Activated gamma-delta T cell treated with anti-CD3 and anti-CD28 coated beads, Interleukin-2, amount 50 U/mL, for 16 hours (primary cell): ENCODE measurements at places on chromosomes 1 and 21.

DNA sequence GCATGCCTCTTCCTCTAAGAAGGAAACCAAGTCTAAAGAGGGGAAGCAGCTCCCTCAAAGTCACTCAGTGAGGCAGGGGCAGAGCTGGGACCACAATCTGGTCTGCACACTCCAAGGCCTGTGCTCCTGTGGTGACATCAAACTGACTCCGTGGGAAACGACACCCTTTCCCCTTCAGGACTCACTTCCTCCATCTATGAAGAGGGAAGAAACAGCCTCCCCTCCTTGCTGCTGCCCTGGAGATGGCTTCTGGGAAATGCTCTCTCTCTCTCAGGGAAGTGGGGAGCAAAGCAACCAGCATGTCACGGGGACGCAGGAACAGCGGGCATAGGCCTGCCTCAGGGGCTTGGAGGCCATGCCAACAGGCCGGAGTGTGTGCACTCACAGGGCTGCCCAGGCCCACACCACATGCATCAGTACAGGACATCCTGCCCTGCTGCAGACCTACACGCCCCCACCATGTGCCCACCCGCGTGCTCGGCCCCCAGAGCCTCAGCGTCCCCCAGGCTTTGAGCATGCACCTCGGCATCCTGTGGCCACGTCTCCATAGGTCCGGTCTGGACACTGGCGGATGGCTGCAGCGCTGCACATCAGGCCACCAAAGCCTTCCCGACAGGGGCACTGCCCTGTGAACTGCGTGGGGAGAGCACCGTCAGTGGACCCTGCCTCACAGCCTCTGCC is 25.7 kb downstream of the LAMB3 start:
- no peak for DNase-seq

GRCh38 chr1:111756124-111756513 is 418 bp downstream of the DDX20 start:
- DNase-seq = no peak

DNA sequence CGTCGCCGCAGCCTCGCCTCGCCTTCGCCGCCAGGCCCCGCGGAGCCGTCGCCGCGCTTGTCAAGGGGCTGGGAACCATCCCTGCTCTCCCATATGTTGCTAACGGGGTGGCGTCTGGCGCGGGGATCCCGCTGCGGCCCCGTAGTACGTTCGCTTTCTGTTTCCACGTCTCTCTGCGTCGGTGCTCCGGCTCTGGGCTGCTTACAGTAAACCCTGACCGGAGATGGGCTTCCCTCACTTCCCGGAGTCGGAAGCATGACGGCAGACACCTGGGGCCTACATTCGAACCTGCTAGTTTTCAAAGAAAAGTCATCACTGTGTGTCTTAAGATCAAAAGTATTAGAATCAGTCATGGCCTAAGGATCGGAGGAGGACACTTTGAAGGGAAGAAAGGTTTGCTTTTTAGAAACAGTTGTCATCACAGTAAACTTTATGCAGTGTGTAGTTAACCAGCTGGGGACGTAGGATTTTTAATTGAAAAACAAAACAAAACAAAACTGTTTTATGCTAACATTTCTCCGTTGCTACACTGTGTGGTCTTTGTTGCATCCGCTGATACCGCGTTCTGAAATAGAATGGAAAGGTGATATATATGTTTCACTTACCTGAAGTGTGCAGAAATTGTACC is 69.0 kb downstream of the SLC35A3 start:
- DNase-seq = peak; percentile 43

DNA sequence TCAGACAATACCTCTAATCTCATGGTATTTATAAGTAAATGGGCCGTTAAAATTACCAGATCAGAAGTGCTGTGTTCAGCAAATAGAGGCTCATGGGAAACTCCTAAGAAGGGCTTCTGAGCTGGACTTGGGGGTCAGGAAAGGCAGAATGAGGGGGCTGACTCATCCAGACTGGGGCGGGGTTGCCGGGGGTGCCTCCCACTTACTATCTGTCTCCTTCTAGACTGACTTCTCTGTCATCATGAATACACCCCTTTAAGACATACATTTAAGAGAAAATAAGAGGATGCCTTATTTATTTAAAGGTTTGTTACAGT is 96.0 kb upstream of the ERRFI1 start:
- DNase-seq = no peak

- no peak for DNase-seq
Measured at GRCh38 chr1:24728982-24729381, 16.3 kb upstream of the CLIC4 start.

GRCh38 chr1:30196872-30197638 is 526.3 kb downstream of the MATN1 start:
- no peak for DNase-seq

DNA sequence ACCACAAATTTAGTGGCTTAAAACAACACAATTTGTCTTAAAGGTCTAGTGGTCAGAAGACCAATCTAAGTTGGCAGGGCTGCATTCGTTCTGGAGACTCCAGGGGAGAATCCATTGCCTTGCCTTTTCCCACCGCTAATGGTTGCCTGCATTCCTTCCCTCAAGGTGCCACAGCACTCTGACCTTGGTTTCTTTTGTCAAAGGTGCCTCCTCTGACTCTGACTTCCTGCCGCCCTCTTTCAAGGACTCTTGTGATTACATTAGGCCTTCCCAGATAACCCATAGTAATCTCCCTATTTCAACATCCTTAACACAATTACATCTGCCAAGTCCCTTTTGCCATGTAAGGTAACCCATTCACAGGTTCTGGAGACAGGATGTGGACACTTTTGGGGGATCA is 145.3 kb downstream of the S1PR1 start:
- no peak for DNase-seq
